Head of caudate nucleus (tissue), 42 donors: ENCODE measurements at places on chromosomes 6 and 20.

- DNase-seq, result peak; percentile 73
Measured at GRCh38 chr20:4170621-4171537, 155.5 kb upstream of the RNF24 start.

- DNase-seq, result no peak
Measured at GRCh38 chr6:22411376-22412105, 114.7 kb upstream of the PRL start.

DNA sequence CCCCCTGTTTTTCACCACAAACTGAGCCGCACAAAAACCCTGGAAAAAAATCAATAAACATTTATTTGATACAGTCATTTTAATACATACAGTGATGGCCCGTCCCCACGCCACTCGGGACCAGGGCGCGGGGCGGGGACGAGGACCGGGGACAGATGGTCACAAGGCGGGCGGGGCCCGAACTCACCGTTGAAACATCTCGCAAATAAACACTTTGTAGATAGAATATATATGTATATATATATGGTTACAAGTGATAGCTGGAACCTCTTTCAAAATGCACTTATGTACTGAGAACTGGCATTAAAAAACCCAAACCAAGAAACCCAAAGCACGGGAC, 418 bp upstream of the UCKL1 start:
- DNase-seq, result no peak

DNA sequence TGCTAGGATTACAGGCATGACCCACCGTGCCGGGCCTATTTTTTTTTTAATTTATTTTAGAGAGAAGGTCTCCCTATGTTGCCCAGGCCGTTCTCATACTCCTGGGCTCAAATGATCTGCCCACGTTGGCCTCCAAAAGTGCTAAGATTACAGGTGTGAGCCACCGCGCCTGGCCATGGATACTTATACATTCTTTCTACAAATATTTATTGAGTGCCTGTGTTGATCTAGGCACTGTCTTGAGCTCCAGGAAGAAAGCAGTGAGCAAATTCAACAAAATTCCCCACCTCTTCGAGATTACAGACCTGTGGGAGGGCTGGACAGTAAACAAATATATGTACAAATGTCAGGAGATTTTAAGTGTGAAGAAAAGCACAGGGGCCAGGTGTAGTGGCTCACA, 37.9 kb downstream of the MGME1 start:
- no peak for DNase-seq

DNA sequence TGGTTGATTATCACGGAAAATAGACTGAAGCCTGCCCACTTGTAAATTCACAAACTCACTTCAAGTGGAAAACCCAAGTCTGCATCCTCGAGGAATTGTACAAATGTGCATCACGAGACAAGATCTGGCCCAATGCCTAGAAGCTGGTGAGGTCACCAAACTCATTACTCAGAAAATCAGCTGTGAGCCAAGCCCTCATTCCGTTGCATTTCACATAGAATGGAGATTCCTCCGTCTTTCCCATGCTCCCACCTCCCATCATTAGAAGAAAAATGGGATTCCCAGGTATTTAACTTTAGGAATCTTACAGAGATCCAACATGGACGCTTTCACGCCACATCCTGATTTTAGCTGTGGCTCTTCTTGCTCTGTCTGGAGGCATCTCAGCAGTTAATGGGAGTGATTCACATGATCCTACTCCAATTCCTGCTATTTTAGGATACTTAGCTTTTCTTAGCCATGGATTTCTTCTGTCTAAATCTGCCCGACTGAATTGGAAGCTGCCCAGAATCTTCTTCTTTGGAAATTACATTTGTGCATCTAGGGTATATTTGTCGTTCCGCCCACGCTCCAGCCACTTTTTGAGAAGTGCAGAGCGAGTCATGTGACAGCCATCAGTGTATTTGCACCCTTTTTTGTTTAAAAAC, 68.7 kb upstream of the STMND1 start:
- peak; percentile 56 for DNase-seq

- DNase-seq, result no peak
Measured at GRCh38 chr6:71391126-71391525, 102.5 kb downstream of the OGFRL1 start.
